ENCODE measurements at places on chromosomes 7 and 10.

GRCh38 chr10:52757773-52758172, 14.8 kb downstream of the MBL2 start:
- no peak for DNase-seq
- H3K4me1 ChIP-seq: no peaks in the 10 kb centered on the region
- no peaks in the 10 kb centered on the region for H3K27me3 ChIP-seq
- H3K4me3 ChIP-seq: no peak overlapping the region

GRCh38 chr10:80502621-80503583, 34.8 kb upstream of the SH2D4B start:
- DNase-seq: no peak
- H3K4me1 ChIP-seq: peaks cover 76% of the 10 kb centered on the region
- peak overlapping the region; percentile 73 for H3K27ac ChIP-seq
- H3K4me3 ChIP-seq: no peak overlapping the region
- peaks cover 28% of the 10 kb centered on the region for H3K36me3 ChIP-seq
- H3K27me3 ChIP-seq: no peaks in the 10 kb centered on the region

DNA sequence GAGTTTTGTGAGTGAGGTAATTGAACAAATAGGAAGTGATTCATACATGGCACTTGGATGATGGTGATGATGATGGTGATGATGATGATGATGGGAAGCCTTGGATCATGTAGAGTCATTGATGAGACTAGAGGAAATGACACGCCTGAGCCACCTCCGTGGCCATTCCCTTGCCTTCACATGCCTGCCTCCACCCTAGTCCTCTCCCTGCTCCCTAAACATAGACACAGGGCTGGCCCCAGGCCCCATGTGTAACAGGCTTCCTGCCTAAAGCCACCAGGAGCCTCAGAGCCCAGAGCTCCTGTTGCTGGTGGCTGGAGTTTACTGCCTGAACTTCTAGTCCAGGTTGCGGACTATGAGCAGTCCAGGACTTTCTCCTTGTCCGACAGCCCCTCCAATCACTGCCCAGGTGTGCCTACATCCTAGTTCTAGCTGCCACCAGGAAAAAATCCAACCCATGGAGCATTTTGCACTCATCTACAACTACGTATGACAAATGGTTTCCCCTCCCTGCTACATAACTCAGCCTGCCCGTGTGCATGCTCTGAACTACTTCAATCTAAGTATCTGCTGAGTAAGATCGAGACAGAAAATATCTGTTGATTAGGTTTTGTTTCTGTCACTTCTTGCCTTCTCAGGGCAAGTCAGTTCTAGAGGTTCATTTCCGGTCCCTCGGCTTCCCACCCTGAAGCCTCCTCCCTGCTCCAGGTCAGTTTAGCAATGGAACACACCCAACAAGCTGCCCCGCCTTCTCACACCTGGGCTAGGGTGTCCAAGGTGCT, 35.5 kb upstream of the KDM7A start:
- no peak for DNase-seq
- no peaks in the 10 kb centered on the region for H3K27me3 ChIP-seq
- peaks cover 13% of the 10 kb centered on the region for H3K4me1 ChIP-seq
- H3K4me3 ChIP-seq: no peak overlapping the region

GRCh38 chr10:62961951-62962523, 145.9 kb upstream of the EGR2 start:
- H3K36me3 ChIP-seq: no peaks in the 10 kb centered on the region
- H3K27me3 ChIP-seq: no peaks in the 10 kb centered on the region
- H3K27ac ChIP-seq: no peak overlapping the region
- no peaks in the 10 kb centered on the region for H3K4me1 ChIP-seq
- no peak for DNase-seq
- H3K4me3 ChIP-seq: no peak overlapping the region

DNA sequence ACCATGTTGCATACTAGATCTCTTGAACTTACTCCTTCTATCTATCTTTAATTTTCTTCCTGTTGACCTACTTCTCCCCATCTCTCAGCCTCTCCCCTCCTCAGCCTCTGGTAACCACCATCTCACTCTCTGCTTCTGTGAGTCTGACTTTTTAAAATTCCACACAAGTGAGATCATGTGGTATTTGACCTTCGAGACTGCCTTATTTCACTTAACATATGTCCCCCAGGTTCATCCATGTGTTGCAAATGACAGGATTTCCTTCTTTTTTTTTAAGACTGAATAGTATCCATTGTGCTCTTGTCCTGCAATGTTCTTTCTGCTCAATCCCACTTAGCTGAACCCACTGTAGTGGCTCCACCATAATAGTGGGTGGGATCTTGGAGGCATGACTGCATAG, 51.4 kb upstream of the DNAJC1 start:
- H3K4me3 ChIP-seq: no peak overlapping the region
- no peaks in the 10 kb centered on the region for H3K4me1 ChIP-seq
- H3K27ac ChIP-seq: no peak overlapping the region
- DNase-seq: no peak
- H3K36me3 ChIP-seq: no peaks in the 10 kb centered on the region
- H3K27me3 ChIP-seq: no peaks in the 10 kb centered on the region

- no peaks in the 10 kb centered on the region for H3K36me3 ChIP-seq
- H3K27me3 ChIP-seq: no peaks in the 10 kb centered on the region
These were observed 3.5 kb downstream of the DGKB start for GRCh38 chr7:14899030-14899429.

GRCh38 chr10:845526-845925, 86.0 kb downstream of the LARP4B start:
- H3K4me1 ChIP-seq: no peaks in the 10 kb centered on the region
- H3K27me3 ChIP-seq: no peaks in the 10 kb centered on the region
- no peak overlapping the region for H3K27ac ChIP-seq
- H3K36me3 ChIP-seq: peaks cover 33% of the 10 kb centered on the region
- no peak for DNase-seq

- no peaks in the 10 kb centered on the region for H3K4me1 ChIP-seq
- no peaks in the 10 kb centered on the region for H3K27me3 ChIP-seq
- H3K36me3 ChIP-seq: no peaks in the 10 kb centered on the region
- no peak overlapping the region for H3K27ac ChIP-seq
- DNase-seq: no peak
- H3K4me3 ChIP-seq: no peak overlapping the region
These were observed 21.1 kb upstream of the FAM13C start for GRCh38 chr10:59383436-59383835.

DNA sequence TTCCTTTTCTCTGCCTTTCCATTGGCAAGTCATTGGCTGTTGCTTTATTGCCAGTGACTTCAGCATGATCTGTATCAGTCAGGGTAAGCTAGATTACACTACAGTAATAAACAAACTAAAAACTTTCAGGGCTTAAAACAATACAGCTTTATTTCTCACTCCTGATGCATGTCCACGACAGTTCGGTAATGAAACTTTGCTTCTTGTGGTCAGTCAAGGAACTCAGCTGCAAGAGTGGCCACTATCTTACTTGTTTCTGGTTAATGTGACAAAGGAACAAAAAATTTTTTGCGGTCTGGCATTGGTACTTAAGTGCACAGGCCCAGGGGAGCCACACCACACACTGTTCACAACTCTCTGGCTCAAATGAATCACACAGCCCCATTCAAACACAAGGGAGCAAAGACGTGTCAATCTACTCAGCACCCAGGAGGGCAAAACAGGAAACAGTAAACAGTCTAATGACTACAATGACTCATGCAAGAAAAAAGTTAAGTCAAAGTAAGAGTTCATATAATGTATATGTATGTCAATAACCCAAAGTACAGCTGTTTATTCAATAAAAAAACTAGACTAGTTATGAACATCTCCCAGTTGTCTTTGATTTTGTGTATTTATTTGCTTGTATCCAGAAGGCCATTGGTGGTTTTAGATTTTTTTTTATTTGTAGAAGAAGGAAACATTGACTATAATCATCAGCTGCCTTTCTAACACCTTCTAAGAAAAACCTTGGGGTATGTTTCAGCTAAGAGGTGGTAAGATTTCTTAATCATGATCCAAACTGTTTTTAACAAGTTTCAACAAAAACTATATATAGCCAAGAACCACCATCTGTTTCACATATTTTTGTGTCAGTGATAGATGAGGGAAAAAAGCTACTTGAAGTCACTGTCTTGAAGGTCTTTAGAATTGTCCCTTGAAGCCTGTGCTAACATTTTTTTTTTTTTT, 134.4 kb upstream of the FAM3C start:
- H3K4me1 ChIP-seq: no peaks in the 10 kb centered on the region
- H3K4me3 ChIP-seq: no peak overlapping the region
- DNase-seq: peak; percentile 9
- H3K36me3 ChIP-seq: no peaks in the 10 kb centered on the region
- H3K27ac ChIP-seq: no peak overlapping the region

DNA sequence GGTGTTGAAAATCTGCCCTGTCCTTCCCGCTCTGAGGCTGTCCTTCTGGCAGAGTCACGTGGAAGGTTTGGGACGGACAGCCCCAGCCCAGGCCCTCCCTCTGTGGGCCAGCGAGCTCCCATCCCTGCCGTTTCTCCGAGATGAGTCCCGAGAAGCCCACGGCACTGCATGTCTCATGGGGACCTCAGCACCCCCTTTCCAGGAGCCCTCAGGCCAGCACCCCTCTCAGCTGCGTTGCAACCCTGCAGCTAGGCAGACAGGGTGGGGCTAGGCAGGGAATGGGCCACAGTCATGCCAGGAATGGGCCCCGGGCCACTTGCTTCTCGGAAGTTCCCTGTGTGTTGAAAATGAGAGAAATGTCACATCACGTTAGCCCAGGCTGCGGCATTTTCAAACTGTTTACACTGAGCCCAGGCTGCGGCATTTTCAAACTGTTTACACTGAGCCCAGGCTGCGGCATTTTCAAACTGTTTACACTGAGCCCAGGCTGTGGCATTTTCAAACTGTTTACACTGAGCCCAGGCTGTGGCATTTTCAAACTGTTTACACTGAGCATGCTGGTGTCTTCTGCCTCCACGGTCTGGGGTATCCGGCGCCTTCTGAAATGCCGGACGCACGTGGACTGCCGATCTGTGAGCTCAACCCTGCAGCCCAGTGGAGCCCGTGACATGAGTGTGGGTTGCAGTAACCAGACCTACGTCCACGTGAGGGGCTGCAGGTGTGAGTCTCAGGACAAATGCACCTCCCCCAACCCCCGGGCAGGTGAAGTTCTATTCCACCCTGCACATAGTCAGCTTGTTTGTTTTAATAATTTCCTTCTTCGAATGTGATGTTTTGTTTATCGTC, 42.6 kb downstream of the FAM20C start:
- H3K4me1 ChIP-seq: no peaks in the 10 kb centered on the region
- DNase-seq: no peak
- H3K27ac ChIP-seq: no peak overlapping the region
- no peaks in the 10 kb centered on the region for H3K27me3 ChIP-seq
- H3K36me3 ChIP-seq: no peaks in the 10 kb centered on the region

GRCh38 chr7:101560856-101561255, 68.2 kb downstream of the MYL10 start:
- no peak overlapping the region for H3K27ac ChIP-seq
- DNase-seq: no peak
- H3K36me3 ChIP-seq: no peaks in the 10 kb centered on the region
- no peaks in the 10 kb centered on the region for H3K27me3 ChIP-seq
- no peaks in the 10 kb centered on the region for H3K4me1 ChIP-seq
- no peak overlapping the region for H3K4me3 ChIP-seq

DNA sequence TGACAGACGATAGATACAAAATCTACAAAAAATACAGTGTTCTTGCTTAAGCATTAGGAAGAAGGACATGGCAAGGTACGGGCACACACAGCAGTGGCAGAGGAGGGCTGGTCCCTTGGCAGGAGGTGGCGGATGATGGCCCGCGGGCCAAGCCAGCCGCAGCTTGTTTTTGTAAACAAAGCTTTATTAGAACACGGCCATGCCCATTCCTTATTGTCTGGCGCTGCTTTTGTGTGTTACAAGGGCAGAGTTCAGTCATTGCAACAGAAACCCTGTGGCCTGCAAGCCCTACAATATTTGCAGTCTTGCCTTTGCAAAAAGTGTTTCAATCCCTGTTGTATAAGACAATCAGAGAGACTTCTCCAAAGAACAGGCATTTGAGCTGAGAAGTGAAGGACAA, 30.7 kb downstream of the FGFR2 start:
- no peak overlapping the region for H3K4me3 ChIP-seq
- no peak for DNase-seq
- no peak overlapping the region for H3K27ac ChIP-seq
- H3K27me3 ChIP-seq: no peaks in the 10 kb centered on the region

DNA sequence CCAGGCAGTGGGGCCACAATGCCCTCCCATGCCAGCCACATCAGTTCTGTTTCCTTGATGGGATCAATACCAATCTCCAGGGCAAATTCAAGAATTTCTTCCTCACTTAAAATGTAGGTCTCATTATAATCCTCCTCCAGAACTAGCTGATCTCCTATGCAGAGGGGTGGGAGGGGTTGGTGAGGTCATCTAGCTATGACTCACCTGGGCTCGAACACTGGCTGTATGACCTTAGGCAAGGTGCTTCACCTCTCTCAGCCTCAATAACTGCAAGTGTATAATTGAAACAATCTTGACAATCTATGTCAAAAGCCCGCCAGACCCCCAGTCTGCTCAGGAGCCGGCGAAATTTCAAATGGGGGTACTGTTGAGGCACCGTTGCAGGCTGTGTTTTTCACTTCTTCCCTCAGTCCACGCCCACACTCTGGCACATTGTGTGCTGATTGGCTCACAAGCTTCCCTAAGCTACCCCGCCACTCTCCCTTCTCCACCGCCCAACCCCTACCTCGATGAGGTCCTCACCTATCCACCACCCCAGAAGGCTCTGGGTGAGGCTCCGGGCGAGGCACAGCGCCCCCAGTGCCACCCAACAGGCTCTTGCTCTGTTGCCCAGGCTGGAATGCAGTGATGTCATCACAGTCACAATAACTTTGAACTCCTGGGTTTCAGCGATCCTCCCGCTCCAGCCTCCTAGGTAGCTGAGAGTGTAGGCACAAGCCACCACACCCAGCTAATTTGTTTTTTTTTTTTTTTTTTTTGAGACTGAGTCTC, 70.5 kb downstream of the ZNF22 start:
- no peak for DNase-seq
- no peaks in the 10 kb centered on the region for H3K36me3 ChIP-seq

DNA sequence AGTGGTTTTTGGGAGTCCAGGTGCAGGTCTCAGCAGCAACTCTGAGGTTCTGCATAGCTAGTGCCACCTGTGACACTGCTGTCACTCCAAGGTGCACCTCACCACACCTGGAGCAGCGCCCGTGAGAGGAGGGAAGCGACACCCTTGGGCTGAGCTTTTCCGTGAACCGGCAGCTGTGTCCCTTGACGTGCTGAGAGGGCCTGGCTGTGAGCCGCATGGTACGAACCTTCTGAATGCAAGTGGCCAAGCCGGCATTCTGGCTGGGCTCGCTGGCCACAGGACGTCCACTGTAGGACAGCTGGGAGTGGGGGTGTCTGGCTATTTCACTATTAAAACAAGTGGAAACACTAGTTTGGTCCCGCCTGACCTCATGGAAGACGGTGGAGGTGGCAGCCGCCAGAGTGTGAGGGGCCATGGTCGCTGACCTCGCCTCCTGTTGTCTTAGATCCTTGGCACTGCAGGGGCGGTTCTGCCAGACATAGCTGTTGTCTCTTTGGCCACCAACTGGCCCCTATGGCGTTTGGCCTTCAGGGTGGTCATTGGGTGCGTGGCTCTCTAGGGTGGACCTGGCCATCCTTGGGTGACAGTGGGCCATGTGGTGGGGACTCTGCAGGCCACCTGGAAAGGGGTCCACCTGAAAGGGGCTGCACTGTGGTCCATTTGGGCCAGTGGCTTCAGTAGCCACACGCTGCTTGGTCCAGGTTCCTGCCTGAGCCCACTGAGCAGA, 12.9 kb downstream of the INPP5A start:
- H3K4me3 ChIP-seq: no peak overlapping the region
- no peaks in the 10 kb centered on the region for H3K27me3 ChIP-seq
- no peak for DNase-seq
- H3K36me3 ChIP-seq: no peaks in the 10 kb centered on the region
- H3K4me1 ChIP-seq: peaks cover 19% of the 10 kb centered on the region
